ENCODE measurements at places on chromosomes 11 and 22.

GRCh38 chr22:25061605-25062376, 109.3 kb downstream of the KIAA1671 start:
- no peak overlapping the region for H3K27ac ChIP-seq
- DNase-seq: no peak
- H3K36me3 ChIP-seq: no peaks in the 10 kb centered on the region
- H3K27me3 ChIP-seq: no peaks in the 10 kb centered on the region

- no peaks in the 10 kb centered on the region for H3K36me3 ChIP-seq
- peak overlapping the region; percentile 41 for H3K27ac ChIP-seq
- H3K4me1 ChIP-seq: peaks cover 3% of the 10 kb centered on the region
- H3K4me3 ChIP-seq: no peak overlapping the region
Observed at GRCh38 chr22:20002128-20002527, 14.5 kb downstream of the ARVCF start.

- no peak overlapping the region for H3K4me3 ChIP-seq
- H3K27me3 ChIP-seq: no peaks in the 10 kb centered on the region
- no peaks in the 10 kb centered on the region for H3K36me3 ChIP-seq
- H3K27ac ChIP-seq: no peak overlapping the region
- no peak for DNase-seq
- H3K4me1 ChIP-seq: no peaks in the 10 kb centered on the region
Observed at GRCh38 chr11:15806217-15806616, 550.1 kb downstream of the SOX6 start.

DNA sequence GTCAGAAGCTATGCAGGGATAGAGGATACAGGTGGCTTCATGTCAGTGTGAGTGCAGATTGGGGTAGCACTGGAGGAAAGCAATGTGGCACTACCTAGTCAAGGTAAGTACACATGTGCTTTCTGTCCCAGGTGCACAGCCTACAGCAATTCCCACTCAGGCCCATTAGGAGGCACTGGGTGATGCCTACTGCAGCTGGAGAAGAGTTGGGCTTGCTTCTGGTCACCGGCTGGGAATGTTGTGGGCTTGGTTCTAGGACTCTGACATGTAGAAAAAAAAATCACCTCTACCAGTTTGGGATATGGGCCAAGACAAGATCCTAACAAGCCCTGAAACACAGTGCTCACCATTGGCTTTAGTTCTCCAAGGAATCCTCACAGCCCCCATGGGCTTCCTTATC, 69.7 kb downstream of the TENM4 start:
- no peak overlapping the region for H3K27ac ChIP-seq
- no peaks in the 10 kb centered on the region for H3K4me1 ChIP-seq
- H3K4me3 ChIP-seq: no peak overlapping the region
- H3K36me3 ChIP-seq: no peaks in the 10 kb centered on the region

GRCh38 chr11:78061088-78061920, 2.4 kb upstream of the THRSP start:
- H3K4me3 ChIP-seq: no peak overlapping the region
- no peaks in the 10 kb centered on the region for H3K27me3 ChIP-seq
- no peaks in the 10 kb centered on the region for H3K36me3 ChIP-seq
- DNase-seq: no peak

DNA sequence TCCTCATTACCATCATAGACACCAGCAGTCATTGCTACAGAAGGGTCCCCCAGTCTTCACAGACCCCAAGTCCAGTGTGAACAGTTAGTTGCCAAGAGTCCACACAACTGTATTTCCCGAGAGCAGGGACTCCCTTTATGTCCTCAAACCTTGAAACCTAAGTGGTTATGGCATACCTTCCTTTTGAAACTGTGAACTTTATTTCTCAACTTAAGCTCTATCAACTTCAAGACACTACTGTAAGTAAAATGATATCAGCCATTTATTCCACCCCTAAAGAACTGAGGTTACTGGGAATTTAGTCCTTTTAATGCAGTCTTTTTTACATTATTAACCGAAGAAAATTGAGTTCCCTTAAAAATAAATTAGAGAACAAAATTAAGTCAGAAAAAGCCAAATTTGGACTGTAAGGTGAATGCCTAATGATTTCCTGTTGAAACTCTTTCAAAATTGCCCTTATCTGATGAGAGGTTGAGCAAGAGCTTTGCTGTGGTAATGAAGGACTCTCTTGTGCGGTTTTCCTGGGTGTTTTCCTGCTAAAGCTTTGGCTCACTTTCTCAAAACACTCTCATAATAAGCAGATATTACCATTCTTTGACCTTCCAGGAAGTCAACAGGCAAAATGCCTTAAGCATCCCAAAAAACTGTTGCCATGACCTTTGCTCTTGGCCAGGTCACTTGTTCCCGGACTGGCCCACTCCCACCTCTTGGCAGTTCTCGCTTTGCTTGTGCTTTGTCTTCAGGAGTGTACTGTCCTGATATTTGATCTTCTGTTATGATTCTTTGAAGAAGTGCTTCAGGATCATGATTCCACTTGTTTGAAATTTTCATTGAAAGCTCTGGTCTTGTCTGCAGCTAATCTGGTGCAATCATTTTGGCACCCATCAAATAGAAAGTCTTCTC, 765.4 kb upstream of the ANO3 start:
- no peak overlapping the region for H3K4me3 ChIP-seq
- DNase-seq: no peak
- H3K27ac ChIP-seq: no peak overlapping the region
- no peaks in the 10 kb centered on the region for H3K4me1 ChIP-seq
- H3K27me3 ChIP-seq: no peaks in the 10 kb centered on the region

- DNase-seq: no peak
- H3K4me3 ChIP-seq: no peak overlapping the region
- peaks cover 5% of the 10 kb centered on the region for H3K27me3 ChIP-seq
- H3K4me1 ChIP-seq: no peaks in the 10 kb centered on the region
- H3K27ac ChIP-seq: no peak overlapping the region
- no peaks in the 10 kb centered on the region for H3K36me3 ChIP-seq
Observed at GRCh38 chr22:39622881-39623367, 52.4 kb downstream of the CACNA1I start.

DNA sequence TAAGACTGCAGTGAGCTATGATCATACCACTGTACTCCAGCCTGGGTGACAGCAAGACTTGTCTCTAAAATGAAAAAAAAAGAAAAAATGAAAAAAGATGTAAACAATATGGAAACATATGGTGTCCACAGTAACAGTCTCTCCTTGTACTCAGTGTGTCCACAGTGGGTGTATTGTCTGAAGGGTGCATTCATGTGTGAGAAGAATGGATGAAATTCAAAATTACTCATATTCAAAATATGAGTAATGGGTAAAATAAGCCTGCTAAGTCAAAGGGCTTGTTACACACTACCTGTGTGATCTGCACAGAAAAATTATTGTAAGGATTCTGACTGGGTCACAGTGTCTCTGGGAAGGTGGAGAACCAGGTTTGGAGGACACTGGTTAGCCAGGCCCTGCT, 26.9 kb downstream of the PPFIA1 start:
- H3K27ac ChIP-seq: no peak overlapping the region
- no peaks in the 10 kb centered on the region for H3K36me3 ChIP-seq
- no peak overlapping the region for H3K4me3 ChIP-seq
- no peak for DNase-seq
- no peaks in the 10 kb centered on the region for H3K27me3 ChIP-seq

- H3K27ac ChIP-seq: no peak overlapping the region
- no peak for DNase-seq
- no peaks in the 10 kb centered on the region for H3K27me3 ChIP-seq
- no peak overlapping the region for H3K4me3 ChIP-seq
Observed at GRCh38 chr11:132471466-132471865, 1060.8 kb downstream of the OPCML start.

- no peak overlapping the region for H3K4me3 ChIP-seq
- no peak overlapping the region for H3K27ac ChIP-seq
- H3K27me3 ChIP-seq: no peaks in the 10 kb centered on the region
- H3K36me3 ChIP-seq: no peaks in the 10 kb centered on the region
- H3K4me1 ChIP-seq: no peaks in the 10 kb centered on the region
Observed at GRCh38 chr11:128628325-128628673, 40.9 kb upstream of the ETS1 start.

DNA sequence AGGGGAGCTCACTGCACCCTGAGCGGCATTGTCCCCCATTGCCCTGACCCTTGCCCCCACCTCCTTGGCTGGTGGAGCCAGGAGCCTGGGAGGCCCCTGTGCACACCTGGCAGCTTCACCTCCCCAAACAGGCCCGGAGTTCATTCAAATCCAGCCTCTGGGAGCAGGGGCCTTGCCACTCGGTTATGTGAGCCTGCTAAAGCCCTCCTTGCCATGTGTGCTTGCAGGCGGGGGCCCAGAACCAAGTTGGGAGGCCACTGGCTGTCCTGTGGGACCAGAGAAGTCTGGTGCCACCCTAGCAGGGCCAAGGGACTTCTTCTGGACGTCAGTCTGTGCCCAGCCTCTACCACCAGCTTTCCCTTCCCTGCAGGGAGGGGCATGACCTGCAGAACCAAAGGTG, 48.9 kb downstream of the NFAM1 start:
- H3K27ac ChIP-seq: no peak overlapping the region
- no peaks in the 10 kb centered on the region for H3K4me1 ChIP-seq
- H3K27me3 ChIP-seq: no peaks in the 10 kb centered on the region
- DNase-seq: no peak
- H3K36me3 ChIP-seq: no peaks in the 10 kb centered on the region

DNA sequence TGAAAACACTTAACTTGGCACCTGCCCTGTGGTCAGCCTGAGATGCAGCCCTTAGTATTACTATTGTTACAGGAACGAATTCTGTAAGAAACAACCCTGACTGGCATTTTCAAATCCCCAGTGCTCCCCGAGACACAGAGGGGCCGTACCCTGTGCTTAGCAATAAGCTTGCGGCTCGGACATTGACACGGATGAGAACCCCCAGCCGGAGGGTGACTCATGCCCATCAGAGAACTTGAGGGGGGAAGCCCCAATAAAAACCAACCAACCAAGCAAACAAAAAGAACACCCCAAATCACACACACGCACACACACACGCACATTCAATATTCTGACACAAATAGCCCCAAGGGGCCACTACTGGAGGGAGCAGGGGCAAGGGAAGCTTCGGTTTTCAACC, 63.8 kb downstream of the SHISAL1 start:
- H3K4me1 ChIP-seq: no peaks in the 10 kb centered on the region
- H3K27ac ChIP-seq: no peak overlapping the region
- no peak for DNase-seq
- H3K4me3 ChIP-seq: no peak overlapping the region
- no peaks in the 10 kb centered on the region for H3K36me3 ChIP-seq

- no peaks in the 10 kb centered on the region for H3K27me3 ChIP-seq
- no peak overlapping the region for H3K27ac ChIP-seq
- no peak for DNase-seq
- no peak overlapping the region for H3K4me3 ChIP-seq
Observed at GRCh38 chr22:28075358-28075981, 156.4 kb upstream of the PITPNB start.

GRCh38 chr11:112418438-112418837, 157.8 kb upstream of the PLET1 start:
- no peak for DNase-seq
- H3K4me3 ChIP-seq: no peak overlapping the region
- H3K4me1 ChIP-seq: no peaks in the 10 kb centered on the region
- H3K36me3 ChIP-seq: no peaks in the 10 kb centered on the region
- H3K27me3 ChIP-seq: no peaks in the 10 kb centered on the region

GRCh38 chr11:12411806-12412727, 34.7 kb downstream of the PARVA start:
- DNase-seq: no peak
- no peaks in the 10 kb centered on the region for H3K4me1 ChIP-seq
- H3K27ac ChIP-seq: peak overlapping the region; percentile 64
- H3K36me3 ChIP-seq: no peaks in the 10 kb centered on the region
- no peaks in the 10 kb centered on the region for H3K27me3 ChIP-seq

GRCh38 chr11:68632802-68633201, 51.5 kb upstream of the GAL start:
- H3K27ac ChIP-seq: no peak overlapping the region
- DNase-seq: peak; percentile 51
- H3K4me3 ChIP-seq: no peak overlapping the region
- H3K4me1 ChIP-seq: no peaks in the 10 kb centered on the region

DNA sequence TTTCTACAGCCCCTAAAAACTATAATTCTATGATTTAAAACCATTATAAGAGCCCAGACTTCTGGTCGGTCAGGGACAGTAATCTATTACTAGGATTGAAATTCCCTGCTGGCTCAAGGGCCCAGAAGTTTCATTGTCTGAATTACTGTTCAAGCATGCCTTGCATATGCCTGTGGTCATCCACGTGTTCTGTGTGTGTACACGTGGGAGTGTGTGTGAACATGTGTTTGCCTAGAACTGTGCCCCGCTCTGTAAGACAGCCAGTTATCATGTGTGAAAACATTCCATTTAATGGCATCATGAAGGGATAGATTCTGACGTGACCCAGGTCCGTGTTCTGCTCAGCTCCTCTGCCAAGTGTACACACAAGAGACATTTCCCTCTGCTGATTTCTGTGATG, 189.3 kb upstream of the NECTIN1 start:
- peaks cover 4% of the 10 kb centered on the region for H3K27me3 ChIP-seq
- no peak overlapping the region for H3K4me3 ChIP-seq
- no peaks in the 10 kb centered on the region for H3K4me1 ChIP-seq
- no peaks in the 10 kb centered on the region for H3K36me3 ChIP-seq
- DNase-seq: no peak
- no peak overlapping the region for H3K27ac ChIP-seq

DNA sequence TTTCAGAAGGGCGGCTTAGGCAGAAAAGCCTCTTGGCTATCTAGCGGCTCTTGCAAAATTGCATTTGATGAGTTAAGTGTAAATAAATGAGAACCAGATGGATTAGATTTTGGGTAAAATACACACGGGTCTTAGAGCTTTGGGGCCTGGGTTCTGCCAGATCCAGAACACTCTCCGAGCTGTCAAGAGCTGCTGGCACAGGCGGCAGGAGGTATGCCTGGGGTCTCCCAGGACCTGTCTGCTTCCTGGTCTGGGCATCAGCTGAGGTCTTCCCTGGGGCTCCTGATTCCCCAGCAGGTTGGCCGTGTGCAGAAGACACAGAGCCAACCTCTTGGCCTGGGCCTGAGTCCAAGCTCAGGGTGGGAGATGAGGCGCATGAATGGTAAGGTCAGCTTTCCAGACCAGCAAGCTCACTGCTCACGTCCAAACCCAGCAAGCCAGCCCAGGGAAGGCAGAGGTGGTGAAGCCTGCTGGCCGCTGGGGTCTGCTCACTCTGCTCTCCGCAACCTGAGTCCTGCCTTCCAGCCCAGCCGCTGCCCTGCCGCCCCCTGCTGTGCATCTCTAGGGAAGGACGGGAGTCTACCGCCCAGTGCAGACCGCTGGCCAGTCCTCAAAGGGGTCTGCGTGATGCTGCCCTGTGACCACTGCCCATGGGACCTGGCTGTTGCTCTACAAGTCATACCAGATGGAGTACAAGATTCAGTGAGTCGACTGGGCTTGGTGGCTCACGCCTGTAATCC, 44.9 kb downstream of the SCUBE1 start:
- peak overlapping the region; percentile 56 for H3K27ac ChIP-seq
- H3K36me3 ChIP-seq: no peaks in the 10 kb centered on the region
- no peak overlapping the region for H3K4me3 ChIP-seq
- DNase-seq: no peak

GRCh38 chr22:30612789-30613188, 5.8 kb downstream of the TCN2 start:
- no peak for DNase-seq
- no peaks in the 10 kb centered on the region for H3K27me3 ChIP-seq
- no peaks in the 10 kb centered on the region for H3K36me3 ChIP-seq
- H3K4me3 ChIP-seq: no peak overlapping the region
- no peaks in the 10 kb centered on the region for H3K4me1 ChIP-seq

Data from prostate gland (tissue), 2 donors.